ENCODE measurements at places on chromosomes 7 and 10.

DNA sequence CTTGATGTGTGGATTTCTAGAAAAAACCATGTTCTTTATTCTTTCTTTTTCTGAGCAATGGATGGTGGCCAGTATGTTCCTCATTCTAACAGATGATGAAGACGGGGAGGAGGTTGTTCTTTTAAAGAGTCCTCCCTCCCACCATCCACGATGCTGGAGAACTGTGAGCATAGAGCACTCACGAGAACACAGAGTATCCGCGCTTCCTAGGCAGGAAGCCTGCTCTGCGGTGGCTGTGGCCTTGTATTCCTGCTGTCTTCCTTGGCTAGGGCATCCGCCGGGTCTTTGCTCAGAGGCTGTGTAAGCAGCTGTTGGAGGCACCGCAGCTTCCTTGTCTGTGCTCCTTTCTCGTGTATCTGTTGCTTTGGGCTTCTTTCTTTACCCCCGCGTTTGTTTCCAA is 214.2 kb downstream of the CCDC3 start:
- no peak for DNase-seq

DNA sequence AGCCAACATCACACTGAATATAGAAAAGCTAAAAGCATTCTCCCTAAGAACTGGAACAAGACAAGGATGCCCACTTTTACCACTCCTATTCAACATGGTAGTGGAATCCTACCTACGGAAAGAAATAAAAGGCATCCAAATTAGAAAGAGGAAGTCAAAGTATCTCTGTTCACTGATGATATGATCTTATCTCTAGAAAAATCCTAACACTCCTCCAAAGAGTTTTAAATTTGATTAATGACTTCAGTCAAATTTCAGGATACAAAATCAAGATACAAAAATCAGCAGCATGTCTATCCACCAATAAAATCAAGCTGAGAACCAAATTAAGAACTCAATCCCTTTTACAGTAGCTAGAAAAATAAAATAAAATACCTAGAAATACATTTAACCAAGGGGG is 35.3 kb upstream of the TNKS2 start:
- no peak for DNase-seq

- DNase-seq, result no peak
Observed at GRCh38 chr10:75226656-75227055, 9.1 kb downstream of the COMTD1 start.

GRCh38 chr10:94046098-94046497 is 52.4 kb downstream of the PLCE1 start:
- DNase-seq, result no peak

DNA sequence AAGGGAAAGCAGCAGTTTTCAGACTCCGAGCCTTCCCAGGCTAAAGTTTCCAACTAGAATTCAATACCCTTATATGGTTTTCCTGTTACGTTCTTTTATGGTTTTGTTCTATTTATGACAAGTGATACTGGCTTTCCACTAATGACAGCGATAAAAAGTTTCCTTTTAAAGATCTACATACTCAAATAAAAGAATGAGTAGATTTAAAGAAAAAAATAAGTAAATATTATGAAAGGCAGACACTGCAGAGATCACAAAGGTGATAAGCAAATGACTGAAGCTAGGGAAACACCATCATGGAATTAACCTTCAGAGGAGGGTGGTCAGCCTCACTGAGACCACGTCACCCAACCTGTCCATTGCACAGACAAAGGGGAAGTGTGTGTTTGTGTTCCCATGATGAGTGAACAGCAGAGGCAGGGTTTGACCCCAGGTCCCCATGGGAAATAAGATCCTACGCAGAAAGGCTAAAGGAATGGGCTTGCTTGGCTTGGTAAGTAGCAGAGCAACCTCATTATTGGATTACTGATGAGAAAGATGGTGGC is 4.0 kb downstream of the VSIR start:
- DNase-seq, result no peak

DNA sequence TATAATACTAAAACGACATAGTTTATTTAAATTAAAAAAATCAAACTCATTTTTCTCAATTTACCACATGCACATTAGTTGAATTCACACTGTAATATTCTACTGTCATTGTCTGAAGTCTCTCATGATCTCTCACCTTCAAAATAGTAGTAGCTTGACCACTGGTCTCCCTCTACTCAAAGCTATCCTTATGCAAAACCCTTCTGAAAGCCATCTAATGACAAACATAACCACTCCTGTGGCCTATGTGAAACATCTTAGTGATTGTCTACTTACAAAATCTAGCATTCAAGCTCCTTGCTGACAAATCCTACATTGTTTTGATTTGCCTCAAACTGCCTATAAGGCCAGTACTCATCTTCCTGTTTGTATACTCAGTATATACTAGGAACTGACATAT is 606.0 kb upstream of the GHITM start:
- no peak for DNase-seq

DNA sequence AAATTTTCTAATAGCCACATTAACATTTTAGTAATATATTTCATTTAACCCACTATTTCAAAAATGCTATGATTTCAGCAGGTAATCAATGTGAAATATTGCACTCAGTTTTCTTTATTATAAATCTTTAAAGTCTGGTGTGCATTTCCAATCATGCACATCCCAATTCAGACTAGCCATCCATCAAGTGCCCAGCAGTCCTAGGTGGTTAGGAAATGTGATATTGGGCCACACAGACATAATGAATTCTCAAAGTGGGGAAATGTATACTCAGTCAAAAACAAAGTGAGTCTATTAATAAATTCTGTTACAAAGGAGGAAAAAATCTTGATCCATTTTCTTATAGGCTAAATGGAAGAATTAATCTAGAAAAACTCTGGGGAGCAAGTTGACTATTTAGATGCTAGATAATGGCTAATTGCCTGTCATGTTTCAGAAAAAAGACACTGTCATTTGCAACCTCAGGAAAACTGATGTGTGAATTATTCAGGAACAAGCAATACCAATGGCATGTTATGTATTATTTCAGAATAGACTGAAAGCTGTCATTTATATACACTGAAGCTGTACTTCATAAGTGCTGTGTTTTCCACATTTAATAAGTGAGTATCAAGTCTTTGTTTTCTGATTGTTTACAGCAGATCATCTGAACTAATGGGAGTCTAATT is 629.1 kb upstream of the ADARB2 start:
- DNase-seq, result no peak

GRCh38 chr7:140229591-140230515 is 53.1 kb upstream of the KDM7A start:
- DNase-seq, result peak; percentile 72

- peak; percentile 55 for DNase-seq
Observed at GRCh38 chr7:18808026-18808425, 309.4 kb downstream of the TWIST1 start.

DNA sequence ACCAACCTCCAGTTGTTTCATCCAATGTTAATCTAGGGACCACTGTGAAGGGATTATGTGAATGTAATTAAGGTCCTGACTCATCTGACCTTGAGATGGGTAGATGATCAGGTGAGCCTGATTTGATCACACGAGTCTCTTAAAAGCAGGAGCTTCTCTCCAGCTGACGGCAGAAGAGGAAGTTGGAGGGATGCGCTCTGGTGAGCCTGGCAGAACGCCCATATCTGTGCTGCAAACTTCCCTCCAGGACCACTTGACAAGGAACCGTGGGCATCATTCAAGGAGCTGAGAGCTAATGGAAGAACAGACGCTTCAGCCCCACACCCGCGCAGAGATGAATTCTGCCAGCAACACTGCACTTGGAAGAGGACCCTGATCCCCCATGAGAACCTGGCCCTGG is 642.4 kb downstream of the TNS3 start:
- DNase-seq, result no peak

DNA sequence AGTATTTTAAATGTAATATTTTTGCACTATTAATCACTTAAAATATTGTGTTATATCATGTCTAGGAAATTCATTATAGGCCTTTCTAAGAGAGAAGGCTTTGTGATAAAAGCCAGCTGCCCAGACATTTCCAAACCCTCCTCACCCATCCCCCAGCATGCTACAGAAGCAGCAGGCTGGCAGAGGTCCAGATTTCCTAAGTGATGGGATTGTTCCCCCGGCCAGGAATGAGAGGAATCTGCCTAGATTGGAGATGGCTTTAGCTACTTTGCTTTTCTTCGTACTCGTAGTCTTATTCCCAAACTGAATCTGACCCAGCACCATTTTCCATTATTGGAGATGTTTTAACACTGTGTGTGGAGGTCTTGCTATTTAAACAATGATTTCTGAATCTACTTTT is 29.4 kb downstream of the CDK14 start:
- peak; percentile 94 for DNase-seq

- no peak for DNase-seq
Observed at GRCh38 chr10:77210645-77211044, 427.0 kb downstream of the KCNMA1 start.

Measured in NCI-H524 (cell line).